ENCODE measurements at places on chromosomes 16 and 17. TPM values are rescaled to one million over a fixed set of nuclear protein-coding genes. Genes with fewer than 3 reads are reported as not detected.

Gene KAT7
- total RNA-seq = 38.1 TPM

GRCh38 chr17:1789936-1790335, 28.1 kb downstream of the SERPINF1 start:
- H3K4me3 ChIP-seq = no peak overlapping the region
- H3K36me3 ChIP-seq = peaks cover 8% of the 10 kb centered on the region
- peak; percentile 13 for DNase-seq
- no peaks in the 10 kb centered on the region for H3K27me3 ChIP-seq
- no peak overlapping the region for H3K27ac ChIP-seq
- no peaks in the 10 kb centered on the region for H3K4me1 ChIP-seq

DNA sequence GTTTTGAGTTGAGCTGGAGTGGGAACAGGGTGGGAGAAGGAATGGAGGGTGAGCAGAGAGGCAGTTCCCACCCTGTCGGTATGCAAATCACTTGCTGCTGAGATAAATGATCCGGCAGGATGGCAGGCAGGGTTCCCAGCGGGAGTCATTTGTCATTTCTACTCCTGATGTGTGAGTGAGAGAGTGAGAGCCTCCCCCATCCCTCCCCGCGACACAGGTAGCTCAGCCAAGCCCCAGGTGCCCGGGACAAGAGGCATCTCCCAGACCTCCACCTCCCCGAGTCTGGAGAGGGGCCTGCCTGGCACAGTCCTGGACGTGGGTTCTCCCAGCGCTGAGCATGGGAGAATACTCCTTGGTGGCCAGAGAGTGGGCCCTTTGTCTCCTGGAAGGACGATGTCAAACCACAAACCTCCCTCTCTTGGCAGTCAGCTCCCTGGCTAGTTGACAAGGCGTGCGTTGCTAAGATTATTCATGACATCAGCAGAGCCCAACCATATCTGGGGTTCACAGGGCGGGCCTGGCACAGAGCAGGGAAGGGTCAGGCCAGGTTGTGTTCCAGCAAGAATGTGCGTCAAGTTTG, 33.7 kb upstream of the TNRC6C start:
- H3K27ac ChIP-seq = no peak overlapping the region
- H3K36me3 ChIP-seq = no peaks in the 10 kb centered on the region
- H3K4me3 ChIP-seq = no peak overlapping the region
- H3K4me1 ChIP-seq = no peaks in the 10 kb centered on the region
- no peak for DNase-seq

Gene AIPL1
- 0.30 TPM for total RNA-seq

Gene CD2BP2
- 35.3 TPM for total RNA-seq

GRCh38 chr16:20904507-20905081, 4.0 kb downstream of the LYRM1 start:
- no peaks in the 10 kb centered on the region for H3K36me3 ChIP-seq
- H3K4me3 ChIP-seq = no peak overlapping the region
- DNase-seq = no peak
- H3K4me1 ChIP-seq = peaks cover 76% of the 10 kb centered on the region
- H3K27ac ChIP-seq = peak overlapping the region; percentile 72

GRCh38 chr17:9456330-9456729, 119.3 kb downstream of the STX8 start:
- no peaks in the 10 kb centered on the region for H3K36me3 ChIP-seq
- H3K4me1 ChIP-seq = peaks cover 11% of the 10 kb centered on the region
- no peak for DNase-seq

- DNase-seq = no peak
- H3K4me3 ChIP-seq = no peak overlapping the region
- H3K27ac ChIP-seq = no peak overlapping the region
- H3K4me1 ChIP-seq = no peaks in the 10 kb centered on the region
- H3K27me3 ChIP-seq = no peaks in the 10 kb centered on the region
Observed at GRCh38 chr16:83356266-83356665, 451.5 kb upstream of the HSBP1 start.

- no peak for DNase-seq
- peak overlapping the region; percentile 2 for H3K27ac ChIP-seq
- H3K4me3 ChIP-seq = no peak overlapping the region
- no peaks in the 10 kb centered on the region for H3K27me3 ChIP-seq
- H3K36me3 ChIP-seq = peaks cover 41% of the 10 kb centered on the region
- H3K4me1 ChIP-seq = no peaks in the 10 kb centered on the region
Observed at GRCh38 chr17:64097196-64097936, 32.6 kb downstream of the ERN1 start.

Gene ARHGAP27
- 124 TPM for total RNA-seq

DNA sequence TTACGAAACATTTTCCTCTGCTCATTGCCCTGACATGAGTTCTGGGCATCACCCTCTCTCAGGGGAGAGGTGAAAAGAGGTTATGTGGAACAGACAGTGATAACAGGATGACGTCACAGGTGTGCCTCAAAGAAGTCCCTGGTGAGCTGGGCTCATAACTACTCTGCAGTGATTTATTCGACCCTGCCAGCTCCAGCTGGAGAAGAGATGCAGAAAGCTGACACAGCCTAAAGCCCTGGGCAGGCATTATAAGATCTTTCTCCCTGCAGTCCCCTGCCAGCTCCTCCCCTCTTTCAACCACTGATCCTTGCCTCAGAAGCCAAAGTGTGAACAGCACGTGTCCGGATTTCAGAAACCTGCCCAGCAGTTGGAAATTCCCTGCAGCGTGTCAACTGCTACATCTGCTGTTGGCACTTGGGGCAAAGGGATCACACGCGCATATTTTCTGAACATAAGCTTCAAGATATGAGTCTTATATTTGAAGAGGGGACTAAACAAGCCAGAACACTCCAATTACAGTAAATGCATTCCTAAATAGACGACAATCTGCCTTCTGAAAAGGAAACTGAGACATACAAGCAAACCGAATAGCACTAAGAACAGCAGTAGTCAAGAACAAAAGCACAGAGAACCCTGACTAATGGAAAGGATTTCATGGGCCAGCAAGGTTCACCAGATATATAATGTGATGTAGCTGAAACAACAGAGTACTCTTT, 80.5 kb downstream of the SMG6 start:
- H3K4me1 ChIP-seq = peaks cover 3% of the 10 kb centered on the region
- no peak for DNase-seq
- H3K27me3 ChIP-seq = no peaks in the 10 kb centered on the region

Gene C17orf113
- total RNA-seq = 0.59 TPM

GRCh38 chr17:33871720-33872540, 383.2 kb upstream of the CCL2 start:
- no peak overlapping the region for H3K4me3 ChIP-seq
- H3K4me1 ChIP-seq = no peaks in the 10 kb centered on the region
- peaks cover 64% of the 10 kb centered on the region for H3K27me3 ChIP-seq
- H3K36me3 ChIP-seq = no peaks in the 10 kb centered on the region
- DNase-seq = no peak

GRCh38 chr17:33749171-33749570, 456.1 kb upstream of the ASIC2 start:
- no peaks in the 10 kb centered on the region for H3K4me1 ChIP-seq
- no peak for DNase-seq
- H3K36me3 ChIP-seq = no peaks in the 10 kb centered on the region
- H3K4me3 ChIP-seq = no peak overlapping the region
- H3K27me3 ChIP-seq = peaks cover 26% of the 10 kb centered on the region

GRCh38 chr17:37174205-37174604, 201.6 kb upstream of the C17orf78 start:
- no peaks in the 10 kb centered on the region for H3K4me1 ChIP-seq
- no peak overlapping the region for H3K27ac ChIP-seq
- H3K36me3 ChIP-seq = peaks cover 5% of the 10 kb centered on the region
